ENCODE measurements at places on chromosomes 1 and 21.
A peak's percentile ranks its signal among the peaks of the same experiment; 100 is the strongest.

- no peak for DNase-seq
These were observed 8.8 kb downstream of the BARHL2 start for GRCh38 chr1:90708236-90708786.

GRCh38 chr1:14678011-14678638 is 79.6 kb downstream of the KAZN start:
- no peak for DNase-seq

DNA sequence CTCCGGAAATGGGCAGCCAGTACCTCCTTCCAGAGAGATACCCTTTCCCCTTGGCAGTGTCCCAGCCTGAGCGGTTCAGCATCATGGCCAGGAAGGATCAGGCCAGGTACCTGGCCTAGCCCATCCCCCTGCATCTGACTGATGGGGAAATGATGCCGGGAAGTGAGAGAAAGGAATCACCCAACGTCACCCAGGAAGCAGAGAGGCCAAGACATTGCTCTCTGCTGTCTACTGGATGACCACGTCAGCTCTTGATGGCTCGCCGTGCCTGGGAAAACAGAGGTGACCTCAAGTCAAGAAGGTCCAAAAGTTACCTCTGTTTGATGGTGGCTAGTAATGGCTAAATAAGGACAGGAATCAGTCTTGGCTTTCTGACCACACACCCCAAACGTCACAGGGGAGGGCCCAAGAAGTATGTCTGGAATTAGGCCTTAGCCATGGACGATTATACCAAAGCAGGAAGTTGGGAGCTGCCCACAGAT is 79.0 kb downstream of the MRPL37 start:
- no peak for DNase-seq

- no peak for DNase-seq
These were observed 247.5 kb downstream of the NRIP1 start for GRCh38 chr21:14817311-14817710.

- no peak for DNase-seq
These were observed 66.0 kb downstream of the PATJ start for GRCh38 chr1:61808321-61808720.

- no peak for DNase-seq
These were observed 10.6 kb upstream of the SUMO3 start for GRCh38 chr21:44828362-44829056.

DNA sequence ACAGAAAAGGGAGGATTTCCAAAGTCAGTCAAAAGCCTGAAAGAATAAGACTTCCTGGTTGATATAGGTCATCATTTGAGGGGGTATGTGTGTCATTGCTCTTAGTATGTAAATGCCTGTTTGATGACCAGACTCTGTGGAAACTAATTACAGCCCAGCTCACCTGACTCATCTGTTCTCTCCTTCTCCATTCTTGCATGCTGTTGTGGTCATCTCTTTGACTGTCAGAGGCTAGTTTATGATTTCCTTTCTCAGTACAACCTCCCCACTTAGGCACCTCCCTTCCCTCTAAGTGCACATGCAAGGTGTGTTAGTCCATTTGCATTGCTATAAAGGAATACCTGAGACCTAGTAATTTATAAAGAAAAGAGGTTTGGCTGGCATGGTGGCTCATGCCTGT is 2.4 kb upstream of the C1orf116 start:
- peak; percentile 17 for DNase-seq
